Hematopoietic multipotent progenitor cell (in vitro differentiated cells): ENCODE measurements at places on chromosomes 16 and 17. TPM values are rescaled to one million over a fixed set of nuclear protein-coding genes. Genes with fewer than 3 reads are reported as not detected.

DNA sequence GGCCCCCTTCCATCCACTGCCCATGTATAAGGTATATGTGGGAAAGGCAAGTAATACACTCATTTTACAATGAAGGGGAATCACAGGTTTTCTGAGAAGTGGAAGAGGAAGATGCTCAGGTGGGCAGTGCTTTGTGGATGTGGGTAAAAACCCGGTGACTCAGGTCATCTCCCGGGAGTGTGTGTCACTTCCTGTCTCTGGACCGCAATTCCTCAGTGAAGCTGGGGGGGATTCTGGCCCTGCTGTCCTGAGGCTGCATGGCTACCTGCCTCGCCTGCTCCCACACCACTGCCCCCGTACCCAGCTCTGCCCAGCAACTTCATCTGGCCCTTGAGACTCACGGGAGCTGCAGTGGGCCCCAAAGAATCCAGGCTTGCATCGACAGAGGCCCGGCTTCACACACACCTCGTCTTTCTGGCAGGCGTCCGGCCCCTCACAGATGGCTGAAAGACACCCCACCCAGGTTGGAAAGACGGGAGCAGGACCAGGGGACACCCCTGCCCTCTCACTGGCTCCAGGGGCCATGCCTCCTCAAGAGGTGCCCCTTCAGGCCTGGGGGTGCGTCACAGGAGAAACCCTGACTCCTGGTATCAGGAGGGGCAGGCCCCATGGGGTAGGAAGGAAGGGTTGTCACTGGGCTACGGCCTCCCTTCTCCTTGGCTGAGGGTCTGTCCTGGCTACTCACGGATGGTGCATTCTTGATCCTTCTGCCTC is 882 bp downstream of the SCARF1 start:
- DNase-seq: peak; percentile 34

DNA sequence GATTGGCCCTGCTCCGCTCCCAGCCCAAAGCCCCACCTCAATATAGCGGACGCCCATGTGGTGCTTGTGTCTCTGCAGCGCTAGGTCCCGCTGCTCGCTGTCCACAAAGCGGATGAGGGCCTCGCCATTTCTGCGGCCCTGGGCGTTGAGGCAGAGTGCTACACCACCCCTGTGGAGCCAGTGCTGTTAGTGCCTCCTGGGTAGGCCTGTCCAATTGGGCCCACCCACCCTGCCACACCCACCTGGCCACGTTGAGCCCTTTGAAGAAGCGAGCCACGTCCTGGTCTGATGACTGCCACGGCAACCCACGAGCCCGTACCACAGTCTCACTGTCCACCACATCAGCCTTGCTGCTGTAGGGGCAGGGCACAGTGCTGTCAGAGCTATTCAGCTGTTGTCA is 3.6 kb downstream of the ESRP2 start:
- DNase-seq: no peak

Gene ABCA9
- total RNA-seq: under 0.01 TPM

- no peak for DNase-seq
Observed at GRCh38 chr16:82735673-82736091, 108.9 kb downstream of the CDH13 start.

GRCh38 chr17:19937522-19937921 is 40.1 kb downstream of the AKAP10 start:
- no peak for DNase-seq

GRCh38 chr16:26334218-26335111 is 642.7 kb downstream of the HS3ST4 start:
- no peak for DNase-seq

DNA sequence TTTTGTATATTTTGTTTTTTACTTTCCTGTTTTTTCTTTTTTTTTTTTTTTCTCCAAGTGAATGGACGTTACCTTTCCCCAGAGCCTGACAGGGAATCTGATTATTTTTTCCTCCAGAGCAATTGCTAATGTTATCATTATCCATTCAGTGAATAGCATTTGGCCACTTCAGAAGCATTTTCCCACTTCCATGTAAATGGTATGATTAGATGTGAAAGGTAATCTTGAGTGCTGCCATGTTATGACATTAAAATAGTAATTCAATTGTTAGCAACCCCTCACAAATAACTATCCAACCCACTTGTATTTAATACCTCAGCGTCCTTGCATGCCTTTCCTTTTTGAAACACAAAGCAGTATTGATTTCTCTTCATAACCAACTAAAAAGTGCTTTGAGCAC is 1243.8 kb downstream of the CDH8 start:
- no peak for DNase-seq

- no peak for DNase-seq
Observed at GRCh38 chr16:47568351-47568750, 107.2 kb downstream of the PHKB start.

Gene TNFRSF17
- total RNA-seq: 0.27 TPM

DNA sequence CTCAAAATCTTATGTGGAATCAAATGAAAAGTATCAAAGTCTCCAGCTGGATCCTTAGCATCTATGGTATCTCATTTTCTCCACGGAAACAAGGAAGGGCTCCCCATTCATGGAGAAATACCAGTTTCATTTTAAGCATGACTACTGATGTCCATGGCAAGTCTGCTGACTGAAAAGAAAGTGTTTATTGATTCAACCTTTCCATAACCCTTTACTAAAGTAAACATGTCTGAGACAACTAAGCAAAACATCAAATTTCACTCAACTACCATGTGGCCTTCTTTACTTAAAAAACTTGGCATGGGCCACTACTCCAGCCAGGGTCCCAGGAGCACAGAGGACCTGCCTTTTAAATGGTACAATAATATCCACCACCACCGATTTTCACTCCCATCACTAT is 928.0 kb upstream of the SOX9 start:
- DNase-seq: no peak

DNA sequence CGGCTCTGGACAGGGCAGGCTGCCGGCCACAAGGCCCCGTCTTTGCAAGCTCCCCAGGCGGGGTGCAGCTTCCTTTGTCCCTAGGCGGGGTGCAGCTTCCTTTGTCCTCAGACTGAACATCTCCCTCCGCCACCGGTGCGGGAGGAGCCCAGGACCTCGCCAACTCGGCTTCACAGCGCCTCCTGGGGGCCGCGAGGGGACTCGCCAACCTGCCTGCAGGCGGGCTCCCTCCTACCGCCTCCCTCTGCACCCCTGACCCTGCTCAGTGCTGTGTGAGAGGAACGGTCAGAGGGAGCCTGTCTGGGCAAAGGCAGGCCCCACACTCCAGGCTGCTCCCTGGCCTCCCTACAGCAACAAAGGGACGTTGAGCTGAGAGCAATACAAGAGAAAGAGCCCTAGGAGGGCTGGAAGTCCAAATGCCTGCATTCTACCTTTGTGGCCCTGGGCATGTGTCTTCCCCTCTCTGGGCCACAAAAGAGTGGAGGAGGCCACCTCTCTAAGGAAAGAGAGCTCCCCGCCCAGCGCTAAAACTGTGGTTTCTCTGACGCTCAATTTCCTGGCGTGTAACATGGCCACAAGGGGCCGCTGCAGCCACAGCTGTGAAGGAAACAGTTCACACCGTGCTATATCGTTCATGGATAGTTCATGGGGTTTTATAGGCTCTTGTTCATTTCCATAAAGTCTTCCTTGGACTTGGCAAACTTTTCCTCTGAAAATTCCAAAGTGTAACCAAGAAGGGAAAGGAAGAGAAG is 20.9 kb upstream of the KRT19 start:
- DNase-seq: peak; percentile 89

DNA sequence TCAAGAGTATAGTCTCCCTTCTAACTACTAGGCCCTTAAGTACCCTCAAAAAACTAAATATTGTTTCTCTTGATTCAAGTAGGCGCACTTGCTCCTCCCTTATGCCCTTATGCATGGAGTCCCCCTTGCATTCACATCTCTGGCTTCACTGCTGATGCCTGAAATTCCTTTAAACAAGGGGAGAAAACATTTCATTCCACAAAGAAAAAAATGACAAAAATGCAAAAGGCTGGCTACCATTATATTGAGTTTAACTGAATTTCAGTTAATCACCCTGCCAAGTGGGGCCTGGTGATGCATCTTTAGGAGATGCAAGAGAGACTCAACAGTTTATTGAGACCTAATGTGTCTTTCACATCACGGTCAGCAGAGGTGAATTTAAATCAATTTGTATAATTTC is 35.6 kb downstream of the CRLF3 start:
- no peak for DNase-seq

DNA sequence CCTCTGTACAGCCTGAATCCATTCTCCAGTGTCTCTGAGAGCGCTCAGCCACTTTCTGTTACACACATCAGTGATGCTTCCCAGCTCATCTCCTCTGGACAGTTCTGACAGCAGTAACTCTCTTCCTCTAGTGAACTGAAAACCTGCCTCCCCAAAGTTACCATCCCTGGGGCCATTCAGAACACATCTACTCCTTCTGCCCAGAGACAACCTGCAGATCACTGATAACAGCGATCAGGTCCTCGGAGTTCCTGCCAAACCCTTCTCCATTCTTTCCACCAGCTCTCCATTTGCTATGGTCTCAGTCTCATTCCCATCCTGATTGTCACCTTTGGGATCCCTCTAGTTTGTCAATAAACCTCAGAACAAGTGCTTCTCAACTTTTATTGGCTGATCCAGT is 7.3 kb downstream of the ZZEF1 start:
- DNase-seq: no peak

Gene SLC16A13
- 3.0 TPM for total RNA-seq

- DNase-seq: no peak
Observed at GRCh38 chr16:10086620-10087019, 95.6 kb downstream of the GRIN2A start.

Gene WFDC1
- 2.4 TPM for total RNA-seq

DNA sequence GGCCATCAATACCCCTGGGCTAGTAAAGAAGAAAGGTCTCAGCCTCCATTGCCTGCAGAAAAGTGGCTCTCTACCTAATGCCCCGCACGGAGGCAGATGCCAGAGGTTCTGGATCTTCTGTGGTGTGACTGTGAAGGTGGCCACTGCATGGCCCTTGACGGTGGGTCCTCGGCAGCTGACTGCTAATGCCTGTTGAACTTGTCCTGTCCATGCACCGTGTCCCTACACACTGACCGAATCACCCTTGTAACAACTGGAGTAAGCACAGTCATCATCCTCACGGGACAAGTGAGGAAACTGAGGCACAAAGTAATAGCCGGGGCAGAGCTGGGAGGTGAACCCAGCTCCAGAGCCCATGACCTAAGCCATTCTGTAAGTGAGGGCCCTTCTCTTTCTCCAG is 48.8 kb downstream of the MYH11 start:
- no peak for DNase-seq

Gene STH
- not detected for total RNA-seq

DNA sequence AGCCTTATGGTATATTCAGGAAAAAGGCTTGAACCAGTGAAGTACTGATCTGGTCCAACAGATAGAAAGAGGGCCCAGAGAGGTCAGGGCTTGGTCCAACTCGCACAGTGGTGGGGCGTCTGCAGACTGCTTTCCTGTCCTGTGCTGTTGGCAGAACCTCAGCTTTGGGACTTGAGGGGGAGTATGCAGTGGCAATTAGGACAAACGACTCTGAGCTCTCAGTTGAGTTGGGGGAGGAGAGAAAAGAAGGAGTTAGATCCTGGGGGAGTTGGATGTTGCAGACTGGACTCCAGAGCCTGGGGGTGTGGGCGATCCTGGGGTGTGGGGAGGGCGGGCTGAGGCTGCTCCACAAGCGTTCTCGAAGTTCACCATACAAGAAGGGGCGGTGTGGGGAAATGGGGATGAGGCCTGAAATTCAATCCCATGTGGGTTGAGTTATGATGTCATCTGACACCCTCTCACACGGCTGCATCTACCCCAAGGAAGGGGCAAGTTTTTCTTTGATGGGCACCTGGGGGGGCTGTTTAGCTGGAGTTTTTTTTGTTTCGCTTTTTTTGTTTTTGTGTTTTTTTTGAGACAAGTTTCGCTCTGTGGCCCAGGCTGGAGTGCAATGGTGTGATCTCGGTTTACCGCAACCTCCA is 14.6 kb downstream of the GRB7 start:
- no peak for DNase-seq

GRCh38 chr17:3977387-3977786 is 13.2 kb upstream of the ATP2A3 start:
- DNase-seq: no peak

GRCh38 chr16:3858801-3859200 is 21.7 kb downstream of the CREBBP start:
- DNase-seq: no peak

DNA sequence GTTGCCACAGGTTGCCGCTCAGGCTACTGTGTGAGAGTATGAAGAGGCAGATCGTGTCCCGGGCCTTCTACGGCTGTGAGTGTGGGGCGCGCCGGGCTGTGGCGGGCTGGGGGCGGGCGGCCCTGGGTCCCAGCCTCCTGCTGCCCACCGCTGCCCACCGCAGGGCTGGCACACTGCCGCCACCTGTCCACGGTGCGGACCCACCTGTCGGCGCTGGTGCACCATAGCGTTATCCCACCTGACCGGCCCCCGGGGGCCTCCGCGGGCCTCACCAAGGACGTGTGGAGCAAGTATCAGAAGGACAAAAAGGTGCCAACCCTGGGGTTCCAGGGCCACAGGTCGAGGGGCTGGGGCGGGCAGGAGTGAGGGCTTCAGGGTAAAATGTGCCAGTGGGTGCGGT is 28.7 kb downstream of the MNT start:
- no peak for DNase-seq

Gene ARHGAP23
- 16.4 TPM for total RNA-seq

GRCh38 chr16:82987767-82988166 is 361.0 kb downstream of the CDH13 start:
- DNase-seq: no peak

GRCh38 chr16:85296859-85297660 is 184.8 kb upstream of the CIBAR2 start:
- DNase-seq: peak; percentile 80

- DNase-seq: no peak
Observed at GRCh38 chr16:57474671-57475661, 11.3 kb downstream of the DOK4 start.

- DNase-seq: no peak
Observed at GRCh38 chr17:518047-518735, 165.6 kb upstream of the RPH3AL start.

Gene RUNDC3A
- total RNA-seq: 1.6 TPM

DNA sequence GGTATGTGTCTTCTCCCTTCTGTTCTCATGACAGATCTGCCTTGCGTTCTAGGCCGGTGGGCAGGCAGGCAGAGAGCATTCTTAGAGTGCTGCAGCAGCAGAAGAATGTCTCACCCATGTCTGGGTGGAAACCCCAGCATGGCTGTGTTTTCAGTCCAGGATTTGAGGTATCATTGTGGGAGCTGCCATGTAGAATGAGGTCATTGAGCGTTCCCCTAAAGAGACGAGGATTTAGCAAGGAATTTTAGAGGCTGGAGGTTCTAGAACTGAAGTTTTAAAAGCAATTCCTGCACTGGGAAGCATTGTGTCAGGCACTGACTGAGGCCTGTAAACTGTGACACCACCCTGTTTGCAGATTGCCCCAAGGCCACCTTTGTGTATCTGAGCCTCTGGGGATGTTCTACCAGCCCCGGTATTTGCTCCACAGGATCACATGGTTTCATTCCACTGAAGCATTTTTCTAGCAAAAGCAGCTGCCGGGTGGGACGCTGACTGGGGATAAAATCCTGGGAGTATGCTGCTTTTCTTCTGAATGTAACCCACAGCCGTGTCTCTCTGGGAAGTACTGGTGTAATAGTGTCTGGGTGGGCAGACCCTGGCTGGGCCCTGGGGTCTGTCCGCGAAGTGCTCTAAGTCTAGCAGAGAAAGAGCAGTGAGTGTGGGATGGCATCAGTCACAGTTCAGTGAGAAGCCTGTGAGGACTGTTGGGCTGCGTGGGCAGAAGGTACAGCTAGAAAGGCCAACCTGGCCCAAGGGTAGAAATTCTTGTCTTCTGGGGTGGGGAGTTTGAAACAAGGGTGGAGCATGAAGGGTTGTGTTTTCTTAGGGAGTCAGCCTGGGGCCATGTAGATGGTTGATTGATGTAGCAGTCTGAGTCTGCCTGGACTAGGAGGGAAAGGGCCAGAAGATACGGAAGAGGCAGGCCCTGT is 30.2 kb downstream of the PLCD3 start:
- no peak for DNase-seq

- DNase-seq: no peak
Observed at GRCh38 chr16:11748404-11749254, 6.0 kb upstream of the TXNDC11 start.
